Left cardiac atrium (tissue), 4 donors: ENCODE measurements at places on chromosomes 2 and 18. TPM values are rescaled to one million over a fixed set of nuclear protein-coding genes. Genes with fewer than 3 reads are reported as not detected.

TMEM178A gene
- total RNA-seq = 5.4 TPM

DNA sequence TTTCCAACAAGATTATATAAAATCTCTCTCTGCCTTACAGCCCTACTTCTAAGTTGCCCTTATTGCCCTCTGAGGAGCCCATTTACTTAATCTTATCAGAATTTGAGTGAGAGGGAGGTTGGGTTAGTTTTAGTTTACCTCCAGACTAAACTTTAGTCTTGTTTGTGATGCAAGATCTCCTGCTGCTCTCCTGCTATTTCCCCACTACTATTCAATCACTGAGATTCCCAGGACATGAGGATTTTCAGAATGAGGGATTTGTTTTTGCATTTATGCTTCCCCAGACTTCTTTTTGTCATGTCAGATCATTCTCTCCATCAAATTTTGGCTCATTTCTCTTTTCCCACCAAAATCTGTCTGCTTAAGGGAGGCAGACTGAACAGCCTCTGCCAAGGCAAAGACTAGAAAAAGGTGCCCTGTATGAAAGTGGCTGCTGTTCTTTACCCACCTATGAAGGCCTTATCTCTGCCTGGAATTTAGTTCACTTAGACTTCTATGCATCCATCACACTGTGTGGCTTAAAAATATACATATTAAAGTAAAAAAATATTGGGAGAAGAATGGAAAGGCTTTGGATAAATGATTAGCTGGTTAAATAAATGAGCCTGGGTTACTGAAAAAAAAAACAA, 401.3 kb downstream of the PID1 start:
- no peak for DNase-seq

PRKCE gene
- total RNA-seq = 17.9 TPM

DNA sequence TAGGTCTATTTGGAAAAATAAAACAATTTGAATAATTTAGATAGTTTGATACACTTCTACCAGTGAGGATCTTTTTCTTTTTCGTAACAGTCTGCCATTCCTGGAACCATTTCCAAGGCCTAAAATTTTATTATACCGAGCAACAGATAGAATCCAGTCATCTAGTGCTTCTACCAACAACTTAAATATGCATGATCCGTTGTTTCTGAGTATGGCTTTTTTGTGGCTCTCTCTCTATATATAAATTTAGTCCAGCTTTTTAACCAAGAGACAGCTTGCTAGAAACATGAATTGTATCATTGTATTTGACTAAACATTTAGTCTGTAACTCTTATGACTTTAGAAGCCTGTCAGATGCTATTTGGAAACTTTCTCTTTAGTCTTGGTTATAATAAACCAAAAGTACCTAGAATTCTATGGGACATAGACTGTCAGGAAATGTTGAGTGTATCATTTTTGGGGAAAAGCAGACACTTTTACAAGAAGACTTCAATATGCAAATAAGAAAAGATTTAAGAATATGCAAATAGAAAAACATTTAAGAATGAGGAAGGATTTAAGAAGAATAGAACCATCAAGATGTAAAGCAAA, 161.4 kb downstream of the ZEB2 start:
- DNase-seq = no peak

ZNF385B gene
- 14.3 TPM for total RNA-seq

CCDC85A gene
- total RNA-seq = 2.5 TPM

DNA sequence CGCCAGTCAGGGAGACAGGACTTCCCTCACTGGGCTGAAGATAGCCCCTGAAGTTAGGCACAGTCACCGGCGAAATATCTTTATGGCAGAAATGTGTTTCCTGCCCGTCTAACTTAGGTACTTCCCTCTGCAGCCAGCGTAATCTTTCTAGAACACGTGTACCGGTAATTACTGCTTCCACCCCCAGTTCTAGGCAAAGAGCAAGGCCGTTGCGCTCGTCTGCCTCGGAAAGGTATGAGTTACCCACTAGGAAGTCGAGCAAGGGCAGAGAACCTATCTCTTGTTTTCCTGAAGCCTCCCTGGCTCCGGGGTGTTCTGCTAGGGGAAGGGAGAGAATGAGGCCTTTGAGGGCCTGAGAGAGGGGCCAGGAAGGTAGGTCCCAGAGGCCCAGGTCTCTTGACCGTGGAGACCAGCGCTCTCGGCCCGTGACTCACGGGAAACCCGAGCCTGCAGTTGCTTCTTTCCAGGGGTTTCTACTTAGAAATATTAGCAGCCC, 70.0 kb downstream of the TWSG1 start:
- DNase-seq = peak; percentile 35

RTP5 gene
- 0.12 TPM for total RNA-seq
